Fibroblast of lung (primary cell): ENCODE measurements at places on chromosomes 6 and 20. TPM values are rescaled to one million over a fixed set of nuclear protein-coding genes. Genes with fewer than 3 reads are reported as not detected.

MROH8 gene
- 1.7 and 2.9 TPM in 2 replicates for polyA plus RNA-seq

GPR6 gene
- not detected in 2 replicates for polyA plus RNA-seq

SCUBE3 gene
- 0.29 and 1.2 TPM in 2 replicates for polyA plus RNA-seq

MOG gene
- not detected in 2 replicates for polyA plus RNA-seq

RFX6 gene
- not detected in 2 replicates for polyA plus RNA-seq

DPPA5 gene
- not detected in 2 replicates for polyA plus RNA-seq

IL17F gene
- polyA plus RNA-seq: not detected in 2 replicates

MCM8 gene
- polyA plus RNA-seq: 4.8 and 8.8 TPM in 2 replicates

C20orf204 gene
- 0.02 TPM in 2 replicates for polyA plus RNA-seq

SCGN gene
- polyA plus RNA-seq: not detected in 2 replicates

SAPCD1 gene
- polyA plus RNA-seq: 1.3 and 1.4 TPM in 2 replicates

FABP7 gene
- not detected in 2 replicates for polyA plus RNA-seq

PTCRA gene
- not detected in 2 replicates for polyA plus RNA-seq

OLIG3 gene
- not detected in 2 replicates for polyA plus RNA-seq

EMILIN3 gene
- polyA plus RNA-seq: 0.05 and 0.06 TPM in 2 replicates

RHAG gene
- polyA plus RNA-seq: 0.06 TPM in 1 of 2 replicates, not detected in the other

PLG gene
- polyA plus RNA-seq: not detected in 2 replicates

AURKA gene
- polyA plus RNA-seq: 32.7 and 89.3 TPM in 2 replicates

FAM209B gene
- 0.17 and 0.18 TPM in 2 replicates for polyA plus RNA-seq

NT5E gene
- 217 and 324 TPM in 2 replicates for polyA plus RNA-seq

DEFB132 gene
- not detected in 2 replicates for polyA plus RNA-seq

FOXF2 gene
- 42.5 and 51.7 TPM in 2 replicates for polyA plus RNA-seq
